Lower leg skin (tissue), 4 donors: ENCODE measurements at places on chromosomes 12 and 14.

DNA sequence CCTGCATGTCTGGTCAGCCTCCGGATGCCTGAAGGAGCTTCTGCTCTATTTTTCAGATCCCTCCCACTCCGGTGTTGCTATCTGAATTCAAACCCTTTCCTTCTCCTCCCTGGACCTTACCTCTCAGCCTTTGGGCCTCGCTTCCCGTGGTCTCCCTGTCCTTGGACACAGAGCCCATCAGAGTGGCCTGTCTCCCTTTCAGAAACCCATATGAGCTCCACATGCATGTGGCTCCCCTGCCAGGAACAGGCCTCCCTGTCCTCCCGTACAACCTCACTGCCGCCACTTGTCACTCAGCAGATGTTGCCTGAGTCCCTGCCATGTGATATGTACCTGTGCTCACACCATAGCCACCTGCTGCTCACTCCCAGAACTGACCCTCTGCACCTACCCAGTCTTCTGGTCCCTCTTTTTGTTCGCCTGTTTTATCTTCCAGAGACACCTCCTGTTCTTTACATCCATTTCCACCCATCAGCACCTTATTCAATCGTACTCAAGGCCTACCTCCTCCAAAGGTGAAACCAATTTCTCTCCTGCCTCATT lies 182.5 kb downstream of the ZFP36L1 start:
- no peak for DNase-seq

GRCh38 chr14:25048170-25049016 lies 1.6 kb downstream of the STXBP6 start:
- peak; percentile 69 for DNase-seq

GRCh38 chr12:90280033-90280432 lies 571.4 kb upstream of the ATP2B1 start:
- no peak for DNase-seq

DNA sequence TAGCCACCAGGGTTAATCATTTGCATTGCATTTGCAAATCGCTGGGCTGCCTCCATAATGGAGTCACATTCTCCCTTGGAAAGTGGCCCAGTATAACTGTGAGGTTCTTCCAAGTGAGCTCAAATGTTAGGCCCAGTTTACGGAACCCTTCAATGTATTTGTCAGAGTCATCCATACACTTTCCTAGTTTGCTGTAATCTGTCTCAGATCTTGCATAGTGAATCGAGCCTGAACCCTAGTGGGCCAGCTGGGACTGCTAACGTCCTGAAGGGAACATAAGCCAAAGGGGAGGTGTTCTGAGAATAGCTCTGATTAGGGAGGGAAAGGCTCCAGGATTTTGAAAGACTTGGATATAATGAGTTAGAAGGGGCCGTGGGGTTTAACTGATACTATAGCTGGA lies 406.3 kb downstream of the SLC6A15 start:
- DNase-seq, result no peak

GRCh38 chr12:91819132-91819447 lies 326.6 kb downstream of the BTG1 start:
- peak; percentile 85 for DNase-seq

DNA sequence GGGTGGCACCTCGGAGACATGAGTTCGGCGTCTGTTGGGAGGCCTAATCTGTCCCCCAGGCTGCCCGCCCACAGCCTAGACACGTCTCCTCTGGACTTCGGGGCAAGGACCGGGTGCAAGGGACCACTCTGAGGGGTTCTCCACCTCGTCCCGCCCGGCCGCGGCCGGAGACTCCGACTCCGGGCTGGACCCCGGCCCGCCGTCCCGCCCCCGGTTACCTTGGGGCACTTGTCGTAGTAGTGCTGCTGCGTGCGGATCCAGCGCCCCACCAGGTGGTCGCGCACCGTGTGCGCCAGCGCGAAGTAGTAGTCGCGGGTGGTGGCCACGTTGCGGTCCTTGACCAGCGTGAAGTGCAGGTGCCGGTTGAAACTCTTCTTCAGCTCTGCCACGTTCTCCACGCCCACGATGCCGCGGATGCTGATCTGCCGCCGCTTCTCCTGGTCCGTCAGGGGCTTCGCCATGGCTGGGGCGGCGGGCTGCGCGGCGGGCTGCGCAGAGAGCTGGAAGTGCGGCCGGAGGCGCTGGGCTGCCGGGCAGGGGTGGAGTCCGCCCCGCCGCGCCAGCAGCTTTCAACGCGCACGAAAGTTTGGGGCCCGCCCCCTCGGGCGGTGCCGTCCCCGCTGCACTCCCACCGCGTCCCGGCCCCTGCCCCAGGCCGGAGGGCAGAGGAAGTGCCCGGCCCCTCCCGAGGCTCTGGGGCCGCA lies at the start of gene PYGL:
Gene PYGL (minus strand): TSS at position 541 of the 704 bp plus-strand sequence. CDS start 80 bp downstream, at position 461.
- peak; percentile 53 for DNase-seq
